ENCODE measurements at places on chromosomes 1 and 21. TPM values are rescaled to one million over a fixed set of nuclear protein-coding genes. Genes with fewer than 3 reads are reported as not detected.

DNA sequence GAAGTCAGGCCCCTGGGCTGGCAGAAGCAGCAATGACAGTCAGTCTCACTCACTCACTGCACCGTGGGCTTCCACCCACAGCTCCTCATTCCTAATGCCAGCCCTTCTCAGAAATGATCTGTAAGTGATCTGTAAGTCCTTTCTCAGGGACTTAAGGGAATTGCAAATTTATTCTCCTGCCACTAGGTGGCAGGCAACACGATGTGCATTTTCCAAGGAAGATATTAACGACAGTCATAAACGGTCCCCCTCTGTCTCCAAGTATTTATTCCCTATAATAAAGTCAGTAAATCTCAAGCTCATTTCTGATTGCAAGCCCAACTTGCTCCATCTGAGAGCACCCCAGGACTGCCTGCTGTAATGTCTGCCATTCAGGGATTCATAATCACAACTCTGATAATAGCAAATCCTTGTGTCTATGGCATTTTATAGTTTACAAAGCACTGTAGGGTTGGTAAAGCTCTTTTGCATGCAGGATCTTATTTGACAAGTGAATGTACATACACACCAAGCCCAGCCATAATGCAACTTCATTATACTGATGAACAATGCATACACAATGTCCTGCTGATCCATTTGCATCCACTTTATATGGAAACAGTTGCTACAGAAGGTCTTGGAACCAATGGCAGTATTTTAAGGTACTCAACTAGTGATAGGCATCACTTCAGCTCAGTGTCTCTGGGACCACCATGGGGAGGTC is 380.5 kb upstream of the CAMK1G start:
- peak; percentile 75 for DNase-seq
- H3K27me3 ChIP-seq: peaks cover 53% of the 10 kb centered on the region
- H3K4me3 ChIP-seq: no peak overlapping the region
- no peaks in the 10 kb centered on the region for H3K4me1 ChIP-seq
- H3K36me3 ChIP-seq: no peaks in the 10 kb centered on the region
- H3K27ac ChIP-seq: no peak overlapping the region

- no peak overlapping the region for H3K27ac ChIP-seq
- H3K4me3 ChIP-seq: no peak overlapping the region
- H3K27me3 ChIP-seq: no peaks in the 10 kb centered on the region
Measured at GRCh38 chr21:29236201-29236600, 62.5 kb upstream of the BACH1 start.

DNA sequence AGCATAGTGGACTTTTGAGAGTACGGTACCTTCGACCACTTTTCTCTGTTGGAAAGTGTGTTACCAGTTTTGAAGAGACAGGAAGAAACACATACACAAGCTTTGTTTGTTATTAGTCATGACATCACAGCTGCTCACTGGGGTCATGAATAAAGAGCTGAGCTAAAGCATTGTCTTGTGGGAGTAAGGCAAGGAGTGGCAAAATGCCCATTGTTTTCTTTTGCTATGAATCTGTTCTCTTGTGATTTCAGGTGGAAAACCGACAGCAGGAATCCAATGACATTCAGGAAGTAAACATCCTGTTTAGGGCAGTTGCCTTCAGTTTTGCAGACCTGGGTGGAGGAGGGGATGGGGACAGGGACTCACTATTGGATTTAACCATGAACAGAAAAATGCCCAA is 66.2 kb downstream of the RGL1 start:
- H3K36me3 ChIP-seq: peaks cover 25% of the 10 kb centered on the region
- peak; percentile 54 for DNase-seq
- no peak overlapping the region for H3K4me3 ChIP-seq
- peak overlapping the region; percentile 78 for H3K27ac ChIP-seq

DNA sequence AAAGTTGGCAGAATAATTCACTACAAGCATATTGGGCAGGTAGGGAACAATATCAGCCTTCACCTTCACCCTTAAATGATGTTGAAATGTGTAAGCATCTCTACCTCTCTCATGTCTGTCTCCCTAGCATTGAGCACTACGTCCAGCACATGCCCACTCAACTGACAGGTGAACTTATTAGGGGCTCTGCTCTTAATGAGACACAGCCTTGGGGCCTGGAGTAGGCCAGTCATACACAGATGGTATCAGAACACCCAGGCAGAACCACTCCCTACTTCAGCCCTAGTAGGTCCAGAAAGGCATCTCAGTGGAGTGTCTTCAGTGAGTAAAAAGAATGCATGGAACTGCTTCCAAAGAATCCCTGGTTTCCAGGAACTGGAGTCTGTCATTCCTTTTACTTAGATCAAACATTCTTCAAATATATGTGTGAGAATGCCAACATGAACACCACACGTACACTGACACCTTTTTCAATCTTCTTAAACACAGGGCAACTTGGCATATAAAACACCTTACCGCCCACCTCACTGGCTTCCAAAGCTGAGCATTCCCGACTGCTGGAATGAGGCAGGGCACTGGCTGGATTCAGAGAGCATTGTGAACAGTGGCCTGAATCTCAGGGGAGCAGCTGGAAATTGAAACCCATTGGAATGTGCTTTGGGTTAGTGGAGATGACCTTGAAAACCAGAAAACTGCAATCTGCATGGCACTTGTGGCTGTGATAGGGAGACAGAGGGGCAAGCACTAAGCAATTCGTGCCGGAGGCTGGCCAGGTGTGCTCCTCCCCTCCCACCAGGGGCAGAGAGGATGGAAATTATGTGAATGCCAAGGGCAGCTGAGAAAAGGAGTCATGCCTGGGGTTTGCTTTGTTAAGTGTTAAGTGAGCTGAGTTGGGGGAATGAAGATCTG is 24.2 kb upstream of the HSD3B1 start:
- H3K4me3 ChIP-seq: no peak overlapping the region
- DNase-seq: no peak
- no peaks in the 10 kb centered on the region for H3K36me3 ChIP-seq
- H3K27ac ChIP-seq: no peak overlapping the region
- H3K4me1 ChIP-seq: no peaks in the 10 kb centered on the region

GRCh38 chr1:56825436-56825835 is 6.2 kb upstream of the FYB2 start:
- H3K27me3 ChIP-seq: no peaks in the 10 kb centered on the region
- no peak overlapping the region for H3K4me3 ChIP-seq
- no peak overlapping the region for H3K27ac ChIP-seq
- no peak for DNase-seq

DNA sequence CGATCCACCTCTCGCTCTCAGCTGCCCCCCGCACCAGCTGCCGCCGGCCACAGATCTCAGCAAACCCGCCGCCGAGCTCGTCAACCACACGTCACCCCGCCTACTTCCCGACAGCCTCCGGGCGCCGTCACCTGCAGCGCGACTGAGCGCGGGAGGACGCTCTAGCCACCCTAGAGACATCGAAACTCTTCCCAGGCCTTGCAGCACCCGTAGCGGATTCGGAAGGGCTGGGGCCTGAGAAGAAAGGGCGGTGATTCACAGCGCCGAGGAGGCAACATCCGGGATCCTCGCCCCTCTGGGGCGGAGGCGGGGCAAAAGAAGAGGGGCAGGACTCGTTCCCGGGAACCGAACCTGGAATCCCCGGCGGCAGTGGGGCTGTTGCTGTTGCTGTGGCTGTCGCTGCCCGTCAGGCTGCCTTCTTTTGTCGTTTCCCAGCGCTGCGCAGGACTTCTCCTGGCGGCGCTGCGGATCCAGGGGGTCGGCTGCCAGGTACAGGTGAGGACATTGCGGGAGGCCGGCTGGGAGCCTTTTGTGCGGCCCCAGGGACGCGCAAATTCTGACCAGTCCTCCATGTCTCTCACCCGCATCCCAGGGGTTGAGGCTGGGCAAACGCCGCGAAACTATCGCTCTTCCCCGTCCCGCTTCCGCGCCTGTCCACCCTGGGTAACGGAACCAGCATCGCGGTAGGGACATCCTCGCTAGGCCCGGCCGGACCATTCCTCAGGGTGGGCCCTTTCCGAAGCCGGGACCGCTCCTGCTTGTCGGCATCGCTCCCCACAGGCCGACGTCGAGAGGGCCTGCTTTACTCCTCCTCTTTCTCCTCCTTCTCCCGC is at the start of the genes RO60 and UCHL5:
RO60 (plus strand) TSS at position 331 of the 833 bp plus-strand sequence. CDS start 9,443 bp downstream, outside the sequence.
UCHL5 (minus strand) TSS at position 79 of the 833 bp plus-strand sequence. CDS start 100 bp downstream, outside the sequence.
- H3K4me1 ChIP-seq: peaks cover 8% of the 10 kb centered on the region
- peak; percentile 100 for DNase-seq
- H3K36me3 ChIP-seq: no peaks in the 10 kb centered on the region
- H3K4me3 ChIP-seq: peak within 1 kb of the TSS; percentile 87
- H3K27me3 ChIP-seq: no peaks in the 10 kb centered on the region

- H3K27me3 ChIP-seq: no peaks in the 10 kb centered on the region
- peak overlapping the region; percentile 98 for H3K27ac ChIP-seq
- DNase-seq: peak; percentile 98
- peaks cover 63% of the 10 kb centered on the region for H3K4me1 ChIP-seq
- H3K36me3 ChIP-seq: no peaks in the 10 kb centered on the region
Measured at GRCh38 chr1:106926803-106927582, 129.5 kb upstream of the PRMT6 start.

GRCh38 chr1:50181027-50181663 is 72.4 kb downstream of the ELAVL4 start:
- H3K4me1 ChIP-seq: no peaks in the 10 kb centered on the region
- H3K27me3 ChIP-seq: peaks cover 29% of the 10 kb centered on the region
- no peak overlapping the region for H3K27ac ChIP-seq
- H3K36me3 ChIP-seq: no peaks in the 10 kb centered on the region

The FAAP20 gene
- total RNA-seq: 119 TPM

The PRR9 gene
- total RNA-seq: not detected

The C1QB gene
- total RNA-seq: not detected

The AUNIP gene
- total RNA-seq: 17.7 TPM

Data from A673 (cell line).